HCT116 (cell line): ENCODE measurements at places on chromosomes 12 and 14. TPM values are rescaled to one million over a fixed set of nuclear protein-coding genes. Genes with fewer than 3 reads are reported as not detected.

GRCh38 chr14:55401751-55402150 is 9.9 kb downstream of the ATG14 start:
- no peaks in the 10 kb centered on the region for H3K27me3 ChIP-seq
- peaks cover 8% of the 10 kb centered on the region; the same call in 1 of the 2 replicates for H3K4me1 ChIP-seq
- DNase-seq = no peak
- no peak overlapping the region for H3K4me3 ChIP-seq
- H3K27ac ChIP-seq = no peak overlapping the region

GRCh38 chr14:99773521-99774497 is 19.4 kb upstream of the EML1 start:
- no peak for DNase-seq
- no peak overlapping the region for H3K4me3 ChIP-seq
- 0 out of 2 replicates have a peak, but pooled peaks cover 2% of the 10 kb centered on the region for H3K4me1 ChIP-seq
- H3K27ac ChIP-seq = no peak overlapping the region
- no peaks in the 10 kb centered on the region for H3K36me3 ChIP-seq
- no peaks in the 10 kb centered on the region for H3K27me3 ChIP-seq

Gene AMHR2
- not detected for total RNA-seq

GRCh38 chr12:68462803-68463202 is 130.6 kb upstream of the MDM1 start:
- no peaks in the 10 kb centered on the region for H3K27me3 ChIP-seq
- no peak for DNase-seq
- no peaks in the 10 kb centered on the region for H3K4me1 ChIP-seq
- no peak overlapping the region for H3K4me3 ChIP-seq

Gene SLC6A15
- 0.07 TPM for total RNA-seq

DNA sequence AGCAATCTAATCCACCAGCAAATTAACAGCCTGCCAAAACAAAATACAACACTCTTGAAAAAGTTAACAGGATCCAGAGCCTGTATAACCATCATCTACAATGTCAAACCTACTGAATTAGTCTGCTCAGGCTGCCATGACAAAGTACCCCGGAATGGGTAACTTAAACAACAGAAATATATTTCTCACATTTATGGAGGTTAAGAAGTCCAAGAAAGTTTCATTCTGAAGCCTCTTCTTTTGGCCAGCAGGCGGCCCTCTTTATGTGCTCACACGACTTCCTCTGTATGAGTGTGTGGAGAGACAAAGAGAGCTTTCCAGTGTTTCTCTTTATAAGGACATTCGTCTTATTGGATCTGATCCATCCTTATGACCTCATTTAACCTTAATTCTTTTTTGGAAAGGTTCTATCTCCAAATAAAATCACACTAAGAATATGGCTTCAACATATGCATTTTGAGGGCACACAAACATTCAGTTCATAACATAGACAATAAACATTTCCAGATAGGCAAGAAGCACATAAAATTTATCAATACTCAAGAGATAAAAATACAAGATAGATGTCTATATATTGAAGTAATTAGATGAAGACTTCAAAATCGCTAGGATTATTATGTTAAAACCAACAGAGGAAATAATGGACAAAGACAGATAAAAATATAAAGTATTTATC is 5.9 kb upstream of the RERG start:
- H3K4me3 ChIP-seq = no peak overlapping the region
- H3K27me3 ChIP-seq = peaks cover 26% of the 10 kb centered on the region; the same call in 1 of the 2 replicates
- H3K4me1 ChIP-seq = no peaks in the 10 kb centered on the region

- H3K27me3 ChIP-seq = peaks cover 10% of the 10 kb centered on the region; the same call in 1 of the 2 replicates
- H3K4me3 ChIP-seq = no peak overlapping the region
- H3K27ac ChIP-seq = no peak overlapping the region
- no peaks in the 10 kb centered on the region for H3K36me3 ChIP-seq
- DNase-seq = no peak
- no peaks in the 10 kb centered on the region for H3K4me1 ChIP-seq
These were observed 3.4 kb downstream of the GALNT16 start for GRCh38 chr14:69263364-69263763.

Gene ANKRD9
- total RNA-seq = 29.0 TPM

Gene RHOJ
- not detected for total RNA-seq

GRCh38 chr14:71665157-71665556 is 267.1 kb upstream of the RGS6 start:
- no peak overlapping the region for H3K27ac ChIP-seq
- H3K4me1 ChIP-seq = no peaks in the 10 kb centered on the region
- H3K27me3 ChIP-seq = no peaks in the 10 kb centered on the region
- DNase-seq = no peak

Gene KLRC3
- total RNA-seq = 1.8 TPM

Gene CCDC196
- not detected for total RNA-seq

GRCh38 chr14:58575956-58576355 is 61.8 kb upstream of the DACT1 start:
- no peaks in the 10 kb centered on the region for H3K4me1 ChIP-seq
- H3K27me3 ChIP-seq = no peaks in the 10 kb centered on the region
- no peak overlapping the region for H3K27ac ChIP-seq
- no peaks in the 10 kb centered on the region for H3K36me3 ChIP-seq
- DNase-seq = no peak
- H3K4me3 ChIP-seq = no peak overlapping the region

DNA sequence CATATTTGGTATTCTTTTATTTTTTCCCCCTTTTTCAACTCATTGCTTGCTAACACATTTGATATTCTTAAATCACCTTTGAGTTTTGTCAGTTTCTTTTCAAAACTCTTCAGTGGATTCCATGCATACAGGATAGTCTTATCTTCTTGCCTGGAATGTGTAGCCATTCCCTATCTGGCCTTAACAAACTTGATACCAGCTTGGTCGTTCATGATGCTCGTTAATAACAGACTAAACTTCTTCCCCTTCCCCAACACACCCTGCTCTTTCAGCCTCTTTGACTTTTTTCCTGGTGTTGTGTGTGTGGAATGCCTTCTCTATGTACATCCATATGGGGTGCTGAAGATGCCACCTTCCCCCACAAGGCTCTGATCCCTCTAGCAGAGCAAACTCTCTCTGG is 17.7 kb upstream of the CALM1 start:
- H3K27me3 ChIP-seq = no peaks in the 10 kb centered on the region
- DNase-seq = no peak
- H3K36me3 ChIP-seq = no peaks in the 10 kb centered on the region
- H3K4me1 ChIP-seq = peaks cover 11% of the 10 kb centered on the region
- no peak overlapping the region for H3K4me3 ChIP-seq
- no peak overlapping the region for H3K27ac ChIP-seq

Gene PLEKHG7
- total RNA-seq = not detected

- no peak overlapping the region for H3K27ac ChIP-seq
- no peak overlapping the region for H3K4me3 ChIP-seq
- H3K27me3 ChIP-seq = no peaks in the 10 kb centered on the region
- DNase-seq = no peak
These were observed 9.4 kb upstream of the CNIH1 start for GRCh38 chr14:54450535-54450934.

Gene GZMB
- total RNA-seq = 0.74 TPM

DNA sequence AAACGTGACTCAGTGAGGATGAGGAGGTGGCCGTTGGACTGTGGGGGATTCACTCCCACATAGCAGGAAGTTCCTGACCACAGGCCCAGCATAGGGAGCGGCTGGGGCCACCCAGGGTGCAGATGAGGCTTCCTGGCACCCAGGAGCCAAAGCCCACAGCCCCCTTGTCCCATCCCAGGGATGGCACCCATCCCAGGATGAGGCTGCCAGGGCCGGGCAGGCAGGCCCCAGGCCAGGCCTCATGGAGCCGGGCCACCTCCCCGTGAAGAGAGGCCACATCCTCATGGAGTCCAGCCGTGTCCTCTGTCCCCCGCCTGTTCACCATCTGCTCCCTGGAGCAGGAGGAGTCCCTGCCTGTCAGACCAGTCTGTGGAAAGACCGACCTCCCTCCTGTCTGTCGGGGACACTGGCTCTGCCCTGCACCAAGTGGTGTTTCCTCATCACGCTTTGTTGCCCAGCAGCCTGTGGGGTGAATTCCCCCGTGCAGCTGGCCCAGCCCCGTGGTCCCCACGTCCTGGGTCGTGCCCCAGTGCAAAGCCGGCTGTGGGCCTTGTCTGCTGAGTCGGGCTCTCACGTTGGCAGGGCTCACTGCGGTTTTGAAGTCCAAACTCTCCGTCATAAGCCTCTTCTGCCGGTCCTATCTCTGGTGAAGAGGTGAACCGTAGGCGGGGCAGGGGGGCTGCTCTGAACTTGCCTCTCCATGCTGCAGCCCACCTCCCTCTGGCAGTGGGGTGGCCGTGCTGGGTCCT is 24.5 kb downstream of the MMP17 start:
- no peaks in the 10 kb centered on the region for H3K27me3 ChIP-seq
- H3K4me1 ChIP-seq = no peaks in the 10 kb centered on the region
- no peak overlapping the region for H3K27ac ChIP-seq
- DNase-seq = no peak
- no peaks in the 10 kb centered on the region for H3K36me3 ChIP-seq

DNA sequence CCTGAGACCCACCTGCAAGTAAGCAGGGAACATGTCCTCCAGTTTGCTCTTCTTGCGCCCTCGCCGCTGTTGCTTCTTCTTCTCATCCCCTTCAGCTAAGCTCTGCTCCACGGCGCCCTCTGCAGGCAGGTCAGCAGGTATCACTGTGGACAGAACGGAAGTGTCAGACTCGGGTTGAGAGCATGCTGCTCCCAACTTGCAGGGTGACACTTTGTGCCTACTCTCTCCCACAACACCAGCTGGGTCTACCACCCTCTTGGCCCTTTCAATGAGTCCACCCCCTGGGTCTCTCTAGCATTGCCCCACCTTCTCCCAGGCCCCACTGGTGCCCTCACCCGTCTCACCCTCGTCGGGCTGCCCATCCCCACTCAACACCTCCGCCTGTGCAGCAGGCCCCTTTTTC is 16.7 kb downstream of the KMT2D start:
- no peak overlapping the region for H3K27ac ChIP-seq
- H3K4me3 ChIP-seq = no peak overlapping the region
- no peaks in the 10 kb centered on the region for H3K4me1 ChIP-seq
- H3K27me3 ChIP-seq = no peaks in the 10 kb centered on the region
- peaks cover 74% of the 10 kb centered on the region; the same call in 1 of the 2 replicates for H3K36me3 ChIP-seq

Gene NR2C1
- total RNA-seq = 33.7 TPM

Gene SLC16A7
- total RNA-seq = 10.0 TPM

Gene KRR1
- 192 TPM for total RNA-seq

- DNase-seq = no peak
- no peaks in the 10 kb centered on the region for H3K27me3 ChIP-seq
- no peak overlapping the region for H3K27ac ChIP-seq
- no peak overlapping the region for H3K4me3 ChIP-seq
These were observed 75.2 kb upstream of the DNM1L start for GRCh38 chr12:32603858-32604257.

Gene TOGARAM1
- total RNA-seq = 1.9 TPM

GRCh38 chr12:61993734-61994345 is 266.4 kb upstream of the USP15 start:
- no peaks in the 10 kb centered on the region for H3K36me3 ChIP-seq
- no peak overlapping the region for H3K27ac ChIP-seq
- H3K27me3 ChIP-seq = no peaks in the 10 kb centered on the region
- peak; percentile 48 for DNase-seq
- no peaks in the 10 kb centered on the region for H3K4me1 ChIP-seq

DNA sequence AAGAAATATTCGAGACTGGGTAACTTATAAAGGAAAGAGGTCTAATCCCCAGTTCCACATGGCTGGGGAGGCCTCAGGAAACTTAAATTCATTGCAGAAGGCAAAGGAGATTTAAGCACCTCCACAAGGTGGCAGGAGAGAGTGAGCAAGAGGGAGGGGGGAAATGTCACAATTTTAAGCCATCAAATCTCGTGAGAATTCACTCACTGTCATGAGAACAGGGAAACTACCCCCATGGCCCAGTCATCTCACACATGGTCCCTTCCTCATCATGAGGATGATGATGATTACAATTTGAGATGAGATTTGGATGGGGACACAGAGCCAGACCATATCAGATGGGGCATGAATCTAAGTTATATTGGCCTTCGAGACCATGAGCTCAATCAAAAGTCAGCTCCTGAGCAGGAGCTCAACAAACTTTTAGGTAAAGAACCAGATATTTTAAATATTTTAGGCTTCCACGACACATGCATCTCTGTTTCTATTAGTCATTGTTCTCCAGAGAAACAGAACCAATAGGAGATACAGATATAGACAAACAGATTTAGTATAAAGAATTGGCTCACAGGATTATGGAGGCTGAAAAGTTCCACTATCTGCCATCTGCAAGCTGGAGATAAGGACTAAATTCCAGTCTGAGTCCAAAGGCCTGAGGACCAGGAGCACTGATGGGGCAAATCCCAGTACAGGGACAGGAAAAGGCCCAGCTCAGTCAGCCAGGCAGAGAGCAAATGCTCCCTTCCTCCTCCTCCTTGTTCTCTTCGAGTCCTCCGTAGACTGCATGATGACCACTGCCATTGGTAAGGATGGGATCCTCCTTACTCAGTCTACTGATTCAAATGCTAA is 24.9 kb downstream of the DGLUCY start:
- no peak for DNase-seq
- peaks cover 4% of the 10 kb centered on the region; the same call in 1 of the 2 replicates for H3K4me1 ChIP-seq
- no peaks in the 10 kb centered on the region for H3K36me3 ChIP-seq
- H3K27me3 ChIP-seq = no peaks in the 10 kb centered on the region
- H3K4me3 ChIP-seq = no peak overlapping the region

DNA sequence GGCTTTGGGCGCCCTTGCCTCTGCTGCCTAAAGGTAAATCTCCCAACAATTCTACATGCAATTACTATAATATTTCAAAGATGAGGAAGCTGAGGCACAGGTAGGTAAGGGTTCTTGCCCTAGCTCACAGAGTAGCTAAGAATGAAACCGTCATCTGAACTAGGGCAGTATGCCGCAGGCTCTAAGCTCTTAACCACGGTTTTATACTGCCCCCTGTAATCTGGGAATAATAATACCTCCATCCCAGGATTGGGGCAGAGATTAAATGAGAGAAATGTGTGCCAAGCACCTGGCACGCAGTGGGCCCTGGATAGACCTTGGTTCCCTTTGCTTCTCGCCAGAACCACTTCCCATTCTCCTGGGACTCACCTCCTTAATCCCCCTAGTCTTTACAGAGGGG is 1.5 kb upstream of the HRK start:
- H3K27ac ChIP-seq = no peak overlapping the region
- H3K4me1 ChIP-seq = peaks cover 32% of the 10 kb centered on the region
- H3K36me3 ChIP-seq = no peaks in the 10 kb centered on the region
- DNase-seq = no peak

- peak overlapping the region; percentile 96 for H3K27ac ChIP-seq
- peaks cover 90% of the 10 kb centered on the region for H3K4me1 ChIP-seq
- H3K4me3 ChIP-seq = no peak overlapping the region
- no peak for DNase-seq
- no peaks in the 10 kb centered on the region for H3K36me3 ChIP-seq
These were observed 79.7 kb upstream of the REP15 start for GRCh38 chr12:27616356-27617142.

Gene E2F7
- total RNA-seq = 19.5 TPM

DNA sequence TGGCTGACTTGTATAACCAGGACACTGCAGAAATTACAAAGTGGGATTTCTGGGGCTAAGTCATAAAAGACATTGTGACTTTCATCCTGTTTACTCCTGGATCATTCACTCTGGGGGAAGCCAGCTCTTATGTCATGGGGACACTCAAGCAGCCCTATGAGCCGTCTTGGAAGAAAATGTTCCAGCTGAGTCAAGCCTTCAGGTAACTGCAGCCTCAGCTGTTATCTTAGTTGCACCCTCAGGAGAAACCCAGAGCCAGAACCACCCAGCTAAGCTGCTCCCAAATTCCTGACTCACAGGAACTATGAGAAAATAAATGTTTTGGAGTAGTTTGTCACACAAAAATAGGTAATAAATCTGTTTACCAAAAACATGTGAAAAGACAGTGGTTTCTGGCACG is 43.1 kb upstream of the GXYLT1 start:
- no peaks in the 10 kb centered on the region for H3K4me1 ChIP-seq
- H3K27me3 ChIP-seq = no peaks in the 10 kb centered on the region
- no peak overlapping the region for H3K4me3 ChIP-seq
- DNase-seq = no peak
- no peaks in the 10 kb centered on the region for H3K36me3 ChIP-seq

GRCh38 chr12:38431921-38432320 is 115.3 kb downstream of the ALG10B start:
- H3K4me1 ChIP-seq = no peaks in the 10 kb centered on the region
- H3K27ac ChIP-seq = no peak overlapping the region
- no peaks in the 10 kb centered on the region for H3K27me3 ChIP-seq
